ENCODE measurements at places on chromosomes 11 and 22.

GRCh38 chr11:29534836-29535235, 482.0 kb downstream of the KCNA4 start:
- DNase-seq: peak; percentile 15

DNA sequence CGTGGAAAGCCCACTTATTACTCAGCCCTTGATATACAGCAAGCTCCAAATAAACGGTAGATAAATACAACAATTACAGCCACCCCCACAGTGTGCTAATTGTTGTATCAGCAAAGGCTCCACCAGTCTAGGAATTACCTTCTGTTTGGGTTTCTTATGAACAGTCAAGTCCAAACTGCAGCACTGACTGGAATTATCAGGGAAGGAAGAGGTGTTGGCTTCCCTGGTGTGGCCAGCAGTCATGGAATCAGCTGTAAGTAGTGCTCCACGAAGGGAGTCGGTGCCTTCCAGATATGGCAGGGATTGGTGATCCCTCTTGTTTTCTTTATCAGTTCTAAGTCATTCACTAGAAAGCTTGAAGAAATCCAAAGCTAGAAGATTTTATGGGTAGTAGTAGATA, 209.1 kb downstream of the SNX19 start:
- DNase-seq: no peak

DNA sequence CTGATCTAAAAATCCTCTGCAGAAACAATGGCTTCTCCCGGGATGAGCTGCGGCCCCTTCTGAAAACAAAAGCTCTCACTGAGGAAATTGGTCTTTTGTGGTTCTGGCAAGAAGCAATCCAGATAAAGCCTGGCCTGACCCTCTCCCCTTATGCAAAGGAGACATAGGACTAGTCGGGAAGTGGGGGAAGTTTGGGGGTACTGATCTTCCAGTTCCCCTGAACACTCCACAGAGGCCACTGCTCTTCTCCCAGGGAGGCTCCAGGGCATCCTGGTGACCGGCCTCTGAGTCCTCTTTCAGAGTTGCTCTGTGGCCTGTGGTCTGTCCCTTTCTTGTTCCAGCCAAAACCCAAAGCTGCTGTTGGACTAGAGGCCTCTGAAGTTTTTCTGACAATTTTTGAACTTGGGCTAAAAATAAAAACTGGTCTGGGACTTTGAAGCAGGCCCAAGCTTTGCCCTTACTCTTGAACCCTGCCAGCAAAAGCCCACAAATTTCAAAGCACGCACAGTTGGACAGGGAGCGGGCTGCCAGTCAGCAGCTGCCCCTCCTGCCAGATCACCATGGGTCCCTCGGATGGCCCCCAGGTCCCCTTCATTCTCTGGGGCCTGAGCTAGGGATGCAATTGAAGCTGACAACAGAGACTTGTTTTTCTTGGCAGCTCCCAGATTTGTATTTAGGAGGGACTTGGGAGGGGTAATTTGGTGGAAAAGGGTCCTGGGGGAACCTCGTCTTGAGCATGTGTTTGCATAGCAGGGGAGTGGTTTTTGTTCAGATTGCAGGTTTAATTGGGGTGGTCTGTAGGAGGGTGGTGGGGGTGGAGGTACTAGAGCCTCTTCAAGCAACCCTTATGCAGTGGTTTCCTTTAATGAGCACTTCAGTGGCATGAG, 381.6 kb upstream of the CADM1 start:
- no peak for DNase-seq

DNA sequence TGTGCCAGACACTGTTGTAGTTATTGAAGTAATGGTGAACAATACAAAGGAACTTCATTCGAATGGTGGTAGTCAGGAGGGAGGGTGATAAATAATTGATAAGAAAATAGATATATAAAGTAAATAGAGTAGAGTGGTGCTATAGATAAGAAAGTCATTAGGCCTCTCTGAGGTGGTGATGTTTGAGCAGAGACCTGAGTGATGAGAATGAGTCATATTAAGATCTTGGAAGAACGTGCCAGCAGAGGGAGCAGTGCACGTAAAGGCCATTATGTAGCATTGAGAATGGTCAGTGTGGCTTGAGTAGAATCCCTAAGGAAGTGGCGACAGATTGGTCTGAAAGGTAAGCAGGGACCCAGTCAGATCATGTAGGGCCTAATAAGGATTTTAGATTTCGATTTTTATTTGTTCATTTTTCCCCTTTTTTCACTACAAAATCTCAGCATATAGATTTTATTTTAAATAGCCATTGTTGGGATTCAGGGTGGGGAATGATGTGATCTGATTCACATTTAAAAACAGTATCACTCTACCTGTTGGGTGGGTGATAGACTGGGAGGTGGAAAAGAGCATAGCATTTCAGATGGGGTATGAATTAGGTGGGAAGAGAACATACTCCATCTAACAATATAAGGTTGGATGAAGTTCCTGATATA, 44.7 kb downstream of the CCDC90B start:
- peak; percentile 20 for DNase-seq

DNA sequence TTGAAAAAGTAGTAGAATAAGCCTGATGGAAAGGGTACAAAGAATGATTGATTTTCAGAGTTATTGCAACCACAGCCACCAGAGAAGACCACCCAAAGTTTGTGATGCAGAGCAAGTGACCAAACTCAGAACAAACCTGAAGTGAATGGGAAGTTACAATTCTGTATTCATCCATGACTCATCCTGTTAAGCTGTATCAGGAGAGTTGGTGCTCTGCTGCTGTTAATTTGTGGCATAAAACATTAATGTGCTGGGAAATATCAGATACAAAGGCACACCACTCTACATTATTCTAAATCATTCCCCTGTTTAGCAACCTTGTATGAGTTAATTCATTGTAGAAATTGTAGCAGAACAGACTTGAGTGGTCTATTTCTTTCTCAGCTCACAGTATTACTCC, 19.6 kb upstream of the PDGFD start:
- no peak for DNase-seq

DNA sequence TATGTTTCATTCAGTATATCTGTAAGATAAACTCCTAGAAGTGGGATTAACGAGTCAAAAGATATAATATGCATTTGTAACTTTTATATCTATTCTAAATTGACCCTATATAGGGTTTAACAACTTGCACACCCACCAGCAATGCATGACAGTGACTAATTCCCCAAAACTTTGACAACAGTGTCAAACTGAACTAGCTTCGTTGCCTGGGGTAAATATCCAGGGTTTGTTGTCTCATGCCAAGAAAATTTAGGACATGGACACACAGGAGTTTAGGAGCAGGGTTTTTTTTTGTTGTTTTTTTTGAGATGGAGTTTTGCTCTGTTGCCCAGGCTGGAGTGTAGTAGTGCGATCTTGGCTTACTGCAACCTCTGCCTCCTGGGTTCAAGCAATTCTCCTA, 5.1 kb downstream of the SNU13 start:
- no peak for DNase-seq

GRCh38 chr11:12157241-12157661, 46.9 kb downstream of the MICAL2 start:
- peak; percentile 70 for DNase-seq

DNA sequence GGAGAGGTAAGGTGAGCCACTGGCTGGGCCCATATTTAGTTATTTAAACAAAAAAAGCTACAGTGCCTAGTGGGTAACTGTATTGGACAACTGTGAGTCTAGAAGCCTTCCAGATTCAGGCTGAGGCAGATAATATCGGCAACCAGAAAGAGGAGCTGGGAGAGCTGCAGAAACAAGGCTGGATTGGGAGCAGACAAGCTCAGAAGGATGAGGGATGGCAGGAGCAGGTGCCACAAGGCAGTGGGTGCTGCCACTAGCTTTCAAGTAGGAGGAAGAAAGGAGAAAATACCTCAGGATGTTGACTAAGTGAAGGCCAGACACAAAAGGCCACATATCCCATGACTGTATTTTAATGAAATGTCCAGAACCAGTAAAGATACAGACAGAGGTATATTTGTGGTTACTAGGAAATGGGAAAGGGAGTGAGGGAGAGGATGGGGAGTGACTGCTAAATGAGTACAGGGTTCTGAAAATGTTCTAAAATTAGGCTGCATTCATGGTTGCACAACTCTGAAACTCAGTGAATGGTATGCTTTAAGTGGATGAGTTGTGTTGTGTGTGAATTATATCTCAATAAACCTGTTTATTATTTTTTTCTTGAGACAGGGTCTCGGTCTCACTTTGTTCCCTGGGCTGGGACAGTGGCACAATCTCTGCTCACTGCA, 11.8 kb upstream of the RAPSN start:
- DNase-seq: no peak

DNA sequence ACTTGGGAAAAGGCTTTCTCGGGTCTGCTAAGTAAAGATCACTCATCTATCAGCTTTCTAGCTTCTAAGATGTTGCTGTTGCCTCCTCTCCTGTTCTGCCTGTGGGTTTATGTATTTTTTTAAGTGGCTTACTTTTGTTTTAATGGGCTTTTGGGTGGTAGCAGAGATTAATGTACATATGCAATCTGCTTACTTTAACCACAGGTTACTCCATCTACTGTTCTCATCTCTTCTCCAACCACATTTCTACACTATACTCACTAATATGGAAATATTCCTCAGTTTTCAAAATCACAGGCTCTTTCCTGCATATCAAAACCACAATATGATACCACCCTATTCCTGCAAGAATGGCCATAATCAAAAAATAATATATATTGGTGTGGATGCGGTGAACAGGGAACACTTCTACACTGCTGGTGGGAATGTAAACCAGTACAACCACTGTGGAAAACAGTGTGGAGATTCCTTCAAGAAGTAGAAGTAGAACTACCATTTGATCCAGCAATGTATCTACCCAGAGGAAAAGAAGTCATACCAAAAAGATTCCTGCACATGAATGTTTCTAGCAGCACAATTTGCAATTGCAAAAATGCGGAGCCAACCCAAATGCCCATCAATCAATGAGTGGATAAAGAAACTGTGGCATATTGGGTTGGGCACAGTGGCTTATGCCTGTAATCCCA, 288.8 kb downstream of the SWAP70 start:
- DNase-seq: no peak

- DNase-seq: no peak
Measured at GRCh38 chr11:67116758-67117105, 2.3 kb upstream of the KDM2A start.

DNA sequence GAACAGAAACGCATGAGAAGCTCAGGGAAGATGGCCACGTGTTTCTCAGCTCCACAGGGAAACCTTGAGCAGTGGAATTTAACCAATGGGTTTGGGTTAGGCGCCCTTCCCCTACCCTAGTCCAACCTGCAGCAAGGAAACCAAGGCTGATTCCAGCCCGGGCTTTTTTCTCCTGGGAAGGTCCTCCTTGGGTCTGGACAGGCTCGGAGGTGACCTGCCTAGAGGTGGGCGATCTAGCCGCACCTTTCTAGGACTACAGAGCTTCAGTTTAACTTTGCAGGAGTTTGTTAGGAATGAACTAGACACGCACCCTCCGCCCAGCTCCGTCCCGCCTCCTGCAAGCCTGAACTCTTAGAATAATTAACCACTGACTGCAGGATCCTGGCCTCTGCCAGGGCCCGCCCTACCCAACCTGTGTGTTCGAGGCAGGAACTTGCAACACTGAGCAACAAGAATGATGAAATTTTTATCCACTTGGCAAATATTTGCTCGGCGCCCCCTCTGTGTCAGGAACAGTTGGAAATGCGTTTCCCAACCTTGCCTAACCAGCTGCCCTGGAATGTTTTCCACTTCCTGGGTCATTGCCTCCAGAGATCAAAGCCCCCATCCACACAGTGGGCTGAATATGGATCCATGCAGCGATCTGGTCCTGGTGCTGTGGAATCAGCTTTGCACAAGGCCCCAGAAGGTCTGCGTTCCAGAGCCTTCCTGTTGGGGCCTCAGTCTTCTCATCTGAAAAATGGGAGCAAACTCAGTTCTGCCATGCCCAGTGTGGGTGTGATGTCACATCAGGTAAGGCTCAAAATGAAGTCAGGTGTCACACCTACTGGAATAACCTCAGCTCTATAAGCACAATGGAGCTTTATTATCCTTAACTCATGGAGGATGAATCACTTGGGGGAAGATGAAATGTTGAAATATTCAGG, 13.3 kb downstream of the MPST start:
- DNase-seq: peak; percentile 55

DNA sequence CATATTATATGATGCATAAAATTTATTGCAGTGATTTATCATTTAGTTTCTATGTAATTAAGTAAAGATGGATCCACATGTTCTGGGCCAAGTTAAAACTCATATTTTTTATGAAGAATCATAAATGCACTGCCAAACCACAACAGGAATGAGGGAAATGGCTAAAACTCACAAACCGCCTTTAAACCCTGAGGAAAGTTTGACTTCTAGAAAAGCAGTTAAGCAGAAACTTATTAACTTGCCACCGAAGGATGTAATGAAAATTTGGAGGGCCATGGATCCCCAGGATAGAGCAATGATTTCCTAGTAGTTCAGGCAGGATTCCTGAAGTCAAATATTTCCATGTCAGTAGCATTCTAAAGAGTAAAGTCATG, 218.3 kb upstream of the CTSC start:
- peak; percentile 91 for DNase-seq

- DNase-seq: no peak
Measured at GRCh38 chr11:77705195-77705875, 67.7 kb upstream of the CLNS1A start.

- peak; percentile 36 for DNase-seq
Measured at GRCh38 chr11:31487848-31488247, 21.6 kb downstream of the IMMP1L start.

DNA sequence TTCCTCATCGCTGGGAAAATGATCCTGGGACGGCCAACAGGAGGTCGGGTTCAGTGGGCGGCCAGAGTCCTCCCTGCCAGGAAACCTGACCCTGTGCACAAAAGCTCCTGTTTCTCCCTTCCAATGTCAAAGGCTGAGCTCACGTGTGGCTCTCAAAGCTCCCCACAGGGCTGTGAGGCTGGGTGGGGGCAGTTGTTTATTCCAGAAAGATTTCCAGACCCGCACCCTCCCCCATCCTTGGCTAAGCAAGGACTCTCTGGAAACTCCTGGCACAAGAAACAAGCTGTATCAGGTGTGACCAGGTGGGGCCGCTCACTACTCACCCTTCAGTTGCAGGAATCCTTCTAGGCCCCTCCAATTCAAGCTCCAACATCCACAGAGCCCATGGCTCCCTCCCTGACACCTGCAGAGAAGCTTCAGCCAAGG, 131.9 kb downstream of the SHANK2 start:
- no peak for DNase-seq

DNA sequence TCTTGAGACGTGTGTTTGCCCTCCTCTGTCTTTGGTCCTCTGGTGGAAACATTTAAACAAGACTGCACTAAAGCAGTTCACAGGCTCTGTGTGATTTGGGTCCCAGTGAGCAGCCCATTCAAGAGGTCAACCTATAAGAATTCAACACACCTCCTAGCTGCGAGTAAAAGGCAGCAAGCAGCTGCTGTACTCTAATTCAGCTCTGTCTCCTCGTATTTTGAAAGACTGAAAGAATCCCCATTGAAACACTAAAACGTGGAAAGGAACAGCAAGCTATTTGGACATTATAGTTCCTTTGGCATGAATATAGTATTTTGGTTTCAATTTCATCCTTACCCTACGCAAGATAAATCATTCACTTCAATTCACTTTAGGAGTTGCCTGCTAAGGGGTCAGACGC, 1046.7 kb downstream of the DLG2 start:
- no peak for DNase-seq

- no peak for DNase-seq
Measured at GRCh38 chr11:45096636-45097035, 49.8 kb upstream of the PRDM11 start.
